ENCODE measurements at places on chromosomes 2 and 18.

GRCh38 chr2:158973116-158973956, 4.9 kb downstream of the TANC1 start:
- no peak for DNase-seq

DNA sequence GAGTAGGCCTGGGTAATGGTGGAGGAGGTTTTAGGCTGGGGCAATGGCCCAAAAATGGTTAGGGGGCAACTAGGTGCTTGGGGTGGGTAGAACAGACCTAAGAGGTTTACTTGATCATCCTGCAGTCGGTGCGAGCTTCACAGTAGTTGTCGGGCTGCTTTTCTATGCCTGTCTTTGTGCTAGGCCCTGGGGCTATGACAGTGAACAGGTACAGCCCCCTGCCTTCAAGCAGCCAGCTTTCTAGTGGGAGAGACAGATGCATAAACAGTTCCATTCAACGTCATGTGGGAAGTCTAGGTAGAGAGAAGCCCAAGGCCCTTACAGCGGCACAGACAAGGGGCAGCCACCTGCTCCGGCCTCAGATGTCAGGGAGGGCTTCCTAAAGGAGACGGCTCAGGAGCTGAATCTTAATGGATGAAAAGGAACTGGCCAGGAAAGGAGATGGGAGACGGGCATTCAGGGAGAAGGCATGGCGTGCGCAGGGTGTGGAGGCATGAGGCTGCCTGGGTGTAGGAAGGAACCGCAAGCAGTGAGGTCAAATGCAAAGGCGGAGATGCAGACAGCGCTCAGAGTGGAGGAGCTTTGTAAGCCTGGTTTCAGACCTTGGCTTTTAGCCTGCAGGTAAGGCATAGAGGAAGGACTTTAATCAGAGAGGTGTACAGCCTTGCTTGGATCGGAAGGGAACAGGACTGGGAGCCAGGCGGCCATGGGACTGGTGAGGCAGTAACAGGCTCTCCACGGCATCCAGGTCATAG, 6.0 kb downstream of the CTIF start:
- DNase-seq: no peak

DNA sequence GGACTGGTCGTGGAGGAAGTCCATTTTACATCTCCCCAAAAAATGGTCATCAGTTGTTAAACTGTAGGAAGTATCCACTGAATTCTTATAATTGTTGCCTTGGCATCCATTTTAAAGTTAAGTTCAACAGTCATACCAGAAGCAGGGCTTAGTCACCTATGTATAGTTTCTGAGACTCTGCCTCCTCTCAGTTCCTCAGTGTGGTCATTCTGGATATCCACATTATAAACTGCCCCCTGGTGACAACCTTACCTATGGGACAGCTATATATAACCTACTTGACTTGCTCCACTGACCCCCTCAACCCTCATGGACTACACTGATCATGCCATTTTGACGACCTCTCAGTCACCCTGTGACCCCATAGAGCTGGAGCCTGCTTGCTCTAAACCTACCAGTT, 617.0 kb downstream of the LRP1B start:
- no peak for DNase-seq

DNA sequence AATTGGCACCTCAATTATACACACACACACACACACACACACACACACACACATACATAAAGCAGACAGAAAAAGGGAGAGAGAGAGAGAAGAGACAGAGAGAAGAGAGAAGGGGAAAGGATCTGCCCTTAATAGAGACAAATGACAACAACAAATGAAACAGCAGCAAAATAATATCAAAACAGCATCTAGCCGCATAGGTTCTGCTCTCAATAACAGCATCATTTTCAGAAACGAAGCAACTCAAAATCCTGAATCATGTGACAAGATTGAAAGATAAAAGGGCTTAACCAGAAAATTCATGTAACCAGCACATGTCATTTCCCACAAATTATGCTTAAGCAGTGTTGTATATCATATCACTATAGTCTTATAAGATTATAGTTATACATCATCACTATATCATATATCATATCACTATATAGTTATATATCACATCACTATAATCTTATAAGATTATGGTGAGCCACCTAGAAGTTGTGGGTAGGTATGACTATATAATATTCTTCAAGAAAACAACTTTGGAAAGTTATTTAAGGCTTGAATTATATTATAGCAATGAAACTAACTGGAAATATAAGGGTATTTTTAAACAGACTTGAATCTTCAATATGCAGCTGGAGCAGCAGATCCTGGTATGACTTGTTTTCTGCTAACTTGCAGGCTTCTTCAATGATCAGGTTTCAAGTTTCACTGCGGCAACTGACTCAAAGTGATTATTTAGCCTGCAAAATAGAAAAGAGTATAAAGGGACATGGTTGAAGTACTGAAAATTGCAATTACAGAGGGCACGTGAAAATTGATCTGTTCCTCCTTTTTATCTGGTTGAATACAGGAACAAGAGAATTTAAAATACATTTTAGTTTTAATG, 16.1 kb upstream of the VPS54 start:
- DNase-seq: no peak

- DNase-seq: peak; percentile 73
These were observed 106.0 kb downstream of the DTNB start for GRCh38 chr2:25567406-25567805.

DNA sequence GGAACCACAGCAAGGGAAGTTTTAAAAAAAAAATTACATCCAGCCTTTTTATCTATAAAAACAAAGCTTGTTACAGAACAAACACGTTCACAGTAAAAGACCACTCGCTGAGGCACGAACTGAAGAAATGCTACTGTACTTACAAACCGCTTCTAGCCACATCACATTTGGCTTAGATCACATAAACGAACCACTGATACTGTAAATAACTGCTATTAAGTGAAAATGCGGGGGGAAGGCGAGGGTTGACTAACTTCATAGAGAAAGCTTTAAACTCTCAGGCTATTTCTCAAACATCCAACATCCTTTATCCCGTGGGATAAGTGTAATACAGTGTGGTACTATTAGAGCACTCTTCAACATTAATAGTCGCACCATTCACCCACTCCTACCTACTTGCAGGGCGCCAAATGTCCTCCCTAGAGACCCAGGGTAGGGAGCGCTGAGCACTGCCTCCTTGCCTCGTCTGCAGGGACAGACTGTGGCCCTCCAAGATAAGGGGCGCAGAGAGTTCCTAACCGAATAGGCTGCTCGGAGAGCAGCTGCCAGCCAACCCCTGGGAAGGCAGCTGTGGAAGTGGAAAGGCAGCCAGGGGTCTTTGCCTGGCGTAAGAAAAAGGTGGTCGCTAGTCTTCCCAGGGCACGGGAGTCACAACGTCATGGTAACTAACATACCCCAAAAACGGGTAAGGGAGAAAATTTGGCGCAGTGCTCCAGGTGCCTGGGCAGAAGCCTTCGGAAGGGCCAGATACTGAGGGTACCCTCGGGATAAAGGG, 854 bp downstream of the GPR155 start:
- peak; percentile 21 for DNase-seq

DNA sequence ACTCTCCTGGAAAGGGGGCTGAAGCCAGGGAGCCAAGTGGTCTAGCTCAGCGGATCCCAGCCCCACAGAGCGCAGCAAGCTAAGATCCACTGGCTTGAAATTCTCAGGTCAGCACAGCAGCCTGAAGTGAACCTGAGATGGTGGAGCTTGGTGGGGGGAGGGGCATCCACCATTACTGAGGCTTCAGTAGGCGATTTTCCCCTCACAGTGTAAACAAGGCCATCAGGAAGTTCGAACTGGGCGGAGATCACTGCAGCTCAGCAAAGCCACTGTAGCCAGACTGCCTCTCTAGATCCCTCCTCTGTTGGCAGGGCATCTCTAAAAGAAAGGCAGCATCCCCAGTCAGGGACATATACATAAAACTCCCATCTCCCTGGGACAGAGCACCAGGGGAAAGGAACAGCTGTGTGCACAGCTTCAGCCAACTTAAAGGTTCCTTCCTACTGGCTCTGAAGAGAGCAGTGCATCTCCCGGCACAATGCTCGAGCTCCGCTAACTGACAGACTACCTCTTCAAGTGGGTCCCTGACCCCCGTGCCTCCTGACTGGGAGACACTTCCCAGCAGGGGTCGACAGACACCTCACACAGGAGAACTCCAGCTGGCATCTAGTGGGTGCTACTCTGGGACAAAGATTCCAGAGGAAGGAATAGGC, 282.3 kb upstream of the EPC2 start:
- no peak for DNase-seq

All from GM03348 (cell line).